LoVo (cell line): ENCODE measurements at places on chromosomes 1 and 21.

DNA sequence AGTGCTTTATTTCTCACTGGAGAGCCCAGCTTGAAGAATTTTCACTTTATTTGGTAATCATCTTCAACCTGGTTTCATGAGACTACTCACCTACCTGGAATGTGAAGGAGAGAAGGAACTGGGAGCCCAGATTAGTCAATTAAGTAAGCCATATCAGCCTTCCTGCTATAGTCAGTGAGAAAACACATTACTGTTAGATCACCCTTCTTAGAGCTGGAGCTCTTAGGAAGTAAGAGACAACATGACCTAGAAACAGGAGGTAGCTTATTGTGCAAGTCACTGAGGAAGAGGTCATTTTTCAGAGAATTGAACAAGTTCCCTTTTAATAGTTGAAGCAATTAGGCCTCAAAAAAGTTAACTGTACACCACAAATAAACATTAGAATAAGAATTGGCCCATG, 49.2 kb upstream of the TEKT2 start:
- DNase-seq: no peak

GRCh38 chr21:44351535-44352252, 1.7 kb upstream of the TRPM2 start:
- DNase-seq: no peak

GRCh38 chr1:229625915-229626831, at the start of the genes TAF5L and URB2:
Gene TAF5L (minus strand): TSS chr1:229626122. CDS start chr1:229614482, 11,640 bp downstream.
Gene URB2 (plus strand): TSS chr1:229626247. CDS start chr1:229627634, 1,387 bp downstream.
- peak; percentile 92 for DNase-seq

GRCh38 chr1:118101999-118102398, 83.0 kb downstream of the SPAG17 start:
- DNase-seq: no peak

- no peak for DNase-seq
Observed at GRCh38 chr1:202405928-202406327, 57.4 kb downstream of the PPP1R12B start.

DNA sequence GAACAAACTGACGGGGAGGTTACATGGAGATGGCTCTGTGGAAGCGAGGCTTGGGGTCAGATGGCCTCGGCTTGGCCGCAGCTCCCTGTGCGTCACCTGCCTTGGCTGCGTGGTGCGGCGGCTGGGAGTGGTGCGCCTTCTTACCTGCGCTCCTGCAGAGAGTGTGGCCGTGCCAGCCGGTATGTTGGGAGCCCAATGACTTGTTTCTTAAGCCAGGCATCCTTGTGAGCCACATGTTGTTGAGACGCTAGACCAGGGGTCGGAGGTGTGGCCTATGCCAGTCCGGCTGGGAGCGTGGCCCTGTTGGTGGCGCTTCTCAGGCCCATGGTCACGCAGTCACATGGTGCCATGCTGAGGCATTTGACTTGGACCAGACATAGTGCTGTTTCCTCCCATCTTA, 10.5 kb downstream of the SLX9 start:
- DNase-seq: no peak

GRCh38 chr1:57270927-57271698, 152.7 kb downstream of the DAB1 start:
- no peak for DNase-seq

DNA sequence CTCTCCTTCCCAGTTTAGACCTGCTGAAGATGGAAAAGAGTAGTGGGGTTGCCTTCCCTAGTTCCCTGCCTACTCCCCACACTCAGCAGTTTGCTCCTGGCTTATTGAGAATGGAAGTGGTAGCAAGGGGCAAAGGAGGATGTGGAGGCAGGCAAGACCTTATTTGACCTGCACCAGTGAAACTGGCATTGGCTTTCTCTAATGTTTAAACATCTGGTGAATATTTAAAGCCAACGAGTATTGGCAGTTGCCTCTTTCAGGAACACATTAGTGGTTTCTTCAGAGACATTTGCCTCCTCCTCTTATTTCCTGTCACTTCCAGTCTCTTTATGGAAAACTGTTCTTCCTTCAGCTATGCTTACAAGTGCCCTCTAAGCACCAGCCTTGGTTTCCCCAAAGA, 62.4 kb upstream of the VAV3 start:
- no peak for DNase-seq

GRCh38 chr1:145977016-145977415, 12.5 kb downstream of the POLR3GL start:
- no peak for DNase-seq

DNA sequence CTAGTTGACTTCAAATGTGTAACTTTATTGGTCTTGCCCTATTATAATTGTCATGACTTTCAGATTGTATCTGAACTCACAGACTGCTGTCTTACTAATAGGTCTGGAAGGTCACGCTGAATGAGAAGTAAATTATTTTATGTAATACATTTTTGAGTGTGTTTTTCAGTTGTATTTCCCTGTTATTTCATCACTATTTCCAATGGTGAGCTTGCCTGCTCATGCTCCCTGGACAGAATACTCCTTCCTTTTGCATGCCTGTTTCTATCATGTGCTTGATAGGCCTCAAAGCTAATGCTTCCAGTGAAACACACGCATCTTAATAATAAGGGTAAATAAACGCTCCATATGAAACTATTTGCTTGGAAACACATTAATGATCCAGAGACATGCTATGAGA, 7.3 kb downstream of the RGS4 start:
- DNase-seq: no peak

DNA sequence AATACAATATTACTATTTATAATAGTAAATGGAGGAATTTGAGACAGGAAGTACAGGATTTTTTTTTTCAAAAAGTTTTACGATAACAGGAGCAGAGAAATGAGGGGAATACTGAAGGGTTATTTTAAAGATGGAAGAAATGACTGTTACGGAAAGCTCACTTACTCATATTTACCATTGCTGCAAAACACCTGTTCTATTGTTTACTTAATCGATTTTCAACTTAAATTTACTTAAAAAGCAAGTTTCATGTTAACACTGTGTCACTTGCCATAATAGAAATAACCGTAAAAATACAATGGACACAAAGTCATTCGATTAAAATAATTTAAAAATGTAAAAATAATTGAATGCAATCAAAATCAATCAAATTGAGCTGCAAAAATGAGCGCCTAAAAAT, 3.4 kb upstream of the EXO1 start:
- DNase-seq: no peak

GRCh38 chr1:119631433-119632102, 16.5 kb downstream of the ZNF697 start:
- DNase-seq: no peak

- no peak for DNase-seq
Observed at GRCh38 chr21:23014021-23014420, 2015.8 kb downstream of the NCAM2 start.

GRCh38 chr1:61742620-61743430, 545 bp downstream of the PATJ start:
- DNase-seq: peak; percentile 19

GRCh38 chr21:44924606-44925377, 4.1 kb upstream of the ITGB2 start:
- no peak for DNase-seq

- no peak for DNase-seq
Observed at GRCh38 chr1:154962156-154962749, 671 bp upstream of the PYGO2 start.

DNA sequence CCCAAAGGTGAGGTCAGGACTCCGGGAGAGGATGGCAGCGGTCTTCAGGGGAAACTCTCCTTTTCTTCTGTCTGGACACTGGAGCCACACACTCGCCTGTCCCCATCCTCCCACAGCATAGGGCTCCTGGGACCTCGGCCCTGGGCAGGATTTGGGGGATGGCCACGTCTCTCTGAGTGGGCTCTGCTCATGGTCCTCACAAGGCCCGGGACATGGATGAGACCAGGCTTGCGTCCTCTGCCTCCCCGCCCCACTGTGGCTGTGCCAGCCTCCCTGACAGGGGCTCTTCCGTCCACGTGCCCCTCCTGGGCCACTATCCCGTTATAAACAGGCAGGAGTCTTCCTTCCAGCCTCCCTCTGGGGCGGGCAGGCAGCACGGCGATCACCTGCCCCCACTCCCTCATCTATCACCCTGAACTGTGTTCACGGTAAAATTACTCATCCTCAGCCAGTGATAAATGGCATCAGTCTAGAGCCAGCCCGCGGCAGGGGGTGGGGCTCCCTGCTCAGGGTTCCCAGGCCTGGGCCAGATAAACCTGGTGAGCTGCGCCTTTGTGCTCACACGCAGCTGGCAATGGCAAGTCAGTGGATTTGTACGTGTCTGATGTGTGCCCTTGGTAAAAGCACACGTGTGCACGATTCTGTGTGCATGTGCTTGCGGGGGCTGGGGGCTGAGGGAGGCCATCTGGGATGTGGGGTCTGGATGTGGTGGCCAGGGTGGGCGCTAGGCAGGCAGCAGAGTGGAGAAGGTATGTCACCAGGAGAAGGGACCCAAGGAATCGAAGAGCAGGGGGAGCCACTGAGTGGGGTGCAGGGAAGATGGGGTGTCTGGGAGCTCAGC, 12.6 kb upstream of the SAMD11 start:
- DNase-seq: no peak

- DNase-seq: no peak
Observed at GRCh38 chr21:27466140-27466539, 499.3 kb upstream of the ADAMTS5 start.

- DNase-seq: peak; percentile 39
Observed at GRCh38 chr21:34986561-34987500, 62.3 kb downstream of the RUNX1 start.
